Melanocyte of skin (primary cell): ENCODE measurements at places on chromosomes 16 and 17. TPM values are rescaled to one million over a fixed set of nuclear protein-coding genes. Genes with fewer than 3 reads are reported as not detected.

Gene PTGES3L
- 0.34 and 0.36 TPM in 2 replicates for total RNA-seq

Gene FBXW10
- total RNA-seq, result 0.34 and 0.36 TPM in 2 replicates

Gene CCL18
- 1.5 and 3.0 TPM in 2 replicates for total RNA-seq

Gene KCNH4
- total RNA-seq, result not detected in 2 replicates

Gene GDPD3
- 0.36 and 0.69 TPM in 2 replicates for total RNA-seq

Gene TOX3
- total RNA-seq, result 2.3 and 2.6 TPM in 2 replicates

Gene CASKIN1
- under 0.01 and 1.7 TPM in 2 replicates for total RNA-seq

Gene CIITA
- 6.9 and 14.3 TPM in 2 replicates for total RNA-seq

Gene CDR2
- 12.5 and 15.0 TPM in 2 replicates for total RNA-seq

Gene ZSCAN10
- not detected in 2 replicates for total RNA-seq

Gene PROCA1
- total RNA-seq, result 0.69 and 1.1 TPM in 2 replicates

Gene ABCC12
- total RNA-seq, result not detected in 2 replicates

Gene DECR2
- total RNA-seq, result 17.1 and 22.0 TPM in 2 replicates

Gene KRTAP2-3
- total RNA-seq, result not detected in 2 replicates

Gene TBC1D3I
- 1.5 TPM in 1 of 2 replicates, not detected in the other for total RNA-seq

Gene LGALS9
- total RNA-seq, result 4.5 and 5.8 TPM in 2 replicates

Gene TP53TG3B
- 0.67 TPM in 1 of 2 replicates, not detected in the other for total RNA-seq

Gene RNF222
- total RNA-seq, result not detected in 2 replicates

Gene EME2
- 14.9 and 17.2 TPM in 2 replicates for total RNA-seq

Gene KCTD13
- 15.1 and 17.4 TPM in 2 replicates for total RNA-seq

Gene CCL22
- total RNA-seq, result not detected in 2 replicates

Gene TMEM238L
- not detected in 2 replicates for total RNA-seq
